ENCODE measurements at places on chromosomes 1 and 21.
A peak's percentile ranks its signal among the peaks of the same experiment; 100 is the strongest.

DNA sequence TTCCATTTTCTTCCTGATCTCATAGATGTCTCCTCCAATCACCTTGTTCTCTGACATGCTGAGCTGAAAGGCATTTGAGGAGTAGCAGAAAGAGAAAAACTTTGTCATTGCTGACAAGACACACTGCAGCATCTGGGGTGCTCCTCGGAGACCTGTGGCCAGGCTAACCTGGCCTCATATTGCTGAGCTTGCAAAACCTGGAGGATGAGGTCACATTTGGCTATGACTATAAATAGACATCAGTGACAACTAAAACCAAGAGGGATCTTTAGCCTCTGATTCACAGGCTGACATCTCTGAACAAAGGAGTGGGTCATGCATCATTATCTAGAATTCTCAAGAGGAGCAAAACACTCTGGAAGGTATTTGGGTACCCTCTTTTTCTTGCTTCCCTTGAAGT is 83.7 kb downstream of the PROX1 start:
- DNase-seq: no peak

GRCh38 chr21:33843216-33843615 is 72.4 kb downstream of the ATP5PO start:
- no peak for DNase-seq

GRCh38 chr1:4830707-4831106 is 176.3 kb downstream of the AJAP1 start:
- no peak for DNase-seq

DNA sequence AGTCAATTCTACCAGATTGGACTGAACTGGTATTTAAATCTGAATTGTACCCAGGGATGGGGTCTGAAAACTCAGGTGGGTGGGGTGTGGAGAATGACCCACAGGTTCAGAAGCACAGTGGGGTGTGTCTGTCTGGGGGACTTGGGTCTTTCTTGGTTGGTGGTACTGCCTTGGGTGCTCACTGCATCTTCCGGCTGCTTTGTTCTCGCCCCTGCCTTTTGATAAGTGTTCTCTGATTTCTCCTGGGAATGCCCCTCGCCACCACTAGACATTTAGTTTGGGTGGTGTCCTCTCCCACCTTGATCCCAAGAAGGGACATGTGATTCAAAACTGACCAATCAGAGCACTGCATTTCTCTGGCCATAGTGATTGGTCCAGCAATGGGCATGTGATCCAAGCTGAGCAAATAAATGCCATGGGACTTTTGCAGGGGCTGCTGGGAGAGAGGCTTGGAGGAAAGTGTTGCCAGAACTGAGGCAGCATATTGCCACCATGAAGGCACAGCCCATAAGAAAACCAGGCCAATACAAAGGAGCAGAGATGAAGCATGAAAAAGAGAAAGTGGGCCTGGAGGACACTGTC is 270.5 kb downstream of the NPHP4 start:
- DNase-seq: no peak

DNA sequence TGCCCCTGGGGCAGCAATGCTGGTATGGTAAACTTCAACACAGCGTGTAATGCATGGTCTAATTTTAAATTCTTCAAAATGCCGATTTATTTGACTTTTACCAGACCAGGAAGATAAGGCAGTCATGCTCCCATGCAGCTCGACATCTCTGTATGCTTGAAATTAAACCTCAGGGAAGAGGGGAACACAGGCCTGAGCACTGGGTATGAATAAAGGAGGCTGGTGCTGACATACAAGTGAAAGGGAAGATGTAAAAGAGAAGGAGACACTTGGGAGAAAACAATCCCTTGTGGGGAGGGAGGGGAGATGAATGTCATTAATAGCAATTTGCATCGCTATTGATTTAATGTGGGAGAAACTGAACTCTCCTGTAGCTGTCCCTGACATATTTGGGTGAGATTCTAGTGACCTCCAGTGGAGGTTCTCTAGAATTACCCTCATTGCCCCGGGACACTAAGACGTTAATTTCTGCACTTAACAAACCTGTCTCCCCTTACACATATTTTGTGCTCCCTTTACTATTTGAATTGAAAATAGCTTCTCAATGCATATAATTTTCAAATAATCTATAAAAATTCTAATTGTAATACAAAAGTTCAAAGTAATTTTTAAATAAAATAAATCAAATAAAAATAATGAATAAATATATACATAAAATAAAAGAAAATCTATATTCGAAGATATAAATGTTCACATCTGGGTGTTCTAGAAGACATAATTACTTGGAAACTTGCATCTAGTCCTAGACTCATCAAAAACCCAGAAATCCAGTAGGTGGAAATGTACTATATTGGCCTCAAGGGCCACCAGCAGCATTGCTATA is 283.1 kb downstream of the LMX1A start:
- peak; percentile 28 for DNase-seq

- no peak for DNase-seq
Measured at GRCh38 chr1:115071012-115071664, 18.2 kb downstream of the TSPAN2 start.

GRCh38 chr1:36175137-36176095 is 19.5 kb downstream of the MAP7D1 start:
- peak; percentile 23 for DNase-seq

DNA sequence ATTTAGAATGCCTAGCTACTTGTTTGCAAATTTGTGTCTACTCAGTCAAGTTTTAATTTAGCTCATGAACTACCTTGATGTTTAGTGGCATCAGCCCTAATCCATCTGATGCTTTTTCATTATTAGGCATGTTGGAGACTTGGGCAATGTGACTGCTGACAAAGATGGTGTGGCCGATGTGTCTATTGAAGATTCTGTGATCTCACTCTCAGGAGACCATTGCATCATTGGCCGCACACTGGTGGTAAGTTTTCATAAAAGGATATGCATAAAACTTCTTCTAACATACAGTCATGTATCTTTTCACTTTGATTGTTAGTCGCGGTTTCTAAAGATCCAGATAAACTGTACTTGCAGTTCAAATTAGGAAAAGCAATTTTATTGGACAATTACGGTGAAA is 7.6 kb downstream of the SOD1 start:
- DNase-seq: no peak

- DNase-seq: no peak
Measured at GRCh38 chr1:68217060-68217554, 15.2 kb downstream of the WLS start.

DNA sequence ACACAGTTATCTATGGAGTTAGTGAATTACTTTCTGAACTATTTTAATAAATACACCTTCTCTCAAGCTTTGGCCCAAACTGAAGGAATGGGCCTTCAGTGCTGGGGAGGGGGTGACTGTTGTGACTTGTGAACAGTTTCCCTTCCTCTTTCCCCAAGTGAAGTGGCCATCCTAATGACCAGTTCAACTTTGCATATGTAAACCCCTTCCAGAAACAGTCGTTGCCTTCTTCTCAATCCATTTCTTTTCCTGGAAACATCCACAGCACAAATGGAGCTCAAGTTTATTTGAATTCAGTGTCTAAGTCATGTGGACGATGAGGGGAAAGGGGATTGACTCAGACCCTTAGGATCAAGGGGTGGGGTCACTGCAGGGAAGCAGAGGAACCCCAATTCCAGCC is 1.3 kb upstream of the INPP5B start:
- DNase-seq: no peak

DNA sequence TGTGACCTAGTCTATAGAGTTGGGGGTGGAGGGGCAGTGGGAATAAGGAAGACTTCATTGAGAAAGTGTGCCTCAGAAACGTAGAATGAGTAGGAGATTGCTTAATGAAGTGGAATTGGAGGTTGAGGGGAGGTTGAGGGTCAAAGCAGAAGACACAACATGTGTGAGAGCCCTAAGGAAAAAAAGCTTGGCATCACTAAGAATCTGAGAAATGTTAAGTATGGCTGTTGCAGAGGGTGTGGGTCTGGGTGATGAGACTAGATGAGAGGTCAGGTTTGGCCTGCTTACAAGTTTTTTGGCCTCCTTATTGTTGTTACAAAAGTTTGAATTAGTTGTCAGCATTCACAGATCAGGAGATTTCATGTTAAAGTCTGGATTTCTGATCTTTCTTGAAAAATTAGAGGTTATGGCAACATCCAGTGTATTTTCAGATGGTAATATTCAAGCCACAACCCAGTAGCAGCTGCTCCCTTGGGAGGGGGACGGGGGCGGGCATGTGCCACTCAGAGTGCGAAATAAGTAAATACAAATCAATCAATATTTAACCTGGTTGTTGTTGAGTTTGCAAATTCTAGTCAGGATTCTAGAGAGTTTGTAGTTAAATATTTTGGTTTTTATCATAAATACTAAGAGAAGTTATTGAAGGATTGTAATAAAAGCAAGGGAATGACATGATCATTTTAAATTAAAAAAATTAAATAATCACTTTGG is 4.3 kb downstream of the MAN1A2 start:
- DNase-seq: no peak

DNA sequence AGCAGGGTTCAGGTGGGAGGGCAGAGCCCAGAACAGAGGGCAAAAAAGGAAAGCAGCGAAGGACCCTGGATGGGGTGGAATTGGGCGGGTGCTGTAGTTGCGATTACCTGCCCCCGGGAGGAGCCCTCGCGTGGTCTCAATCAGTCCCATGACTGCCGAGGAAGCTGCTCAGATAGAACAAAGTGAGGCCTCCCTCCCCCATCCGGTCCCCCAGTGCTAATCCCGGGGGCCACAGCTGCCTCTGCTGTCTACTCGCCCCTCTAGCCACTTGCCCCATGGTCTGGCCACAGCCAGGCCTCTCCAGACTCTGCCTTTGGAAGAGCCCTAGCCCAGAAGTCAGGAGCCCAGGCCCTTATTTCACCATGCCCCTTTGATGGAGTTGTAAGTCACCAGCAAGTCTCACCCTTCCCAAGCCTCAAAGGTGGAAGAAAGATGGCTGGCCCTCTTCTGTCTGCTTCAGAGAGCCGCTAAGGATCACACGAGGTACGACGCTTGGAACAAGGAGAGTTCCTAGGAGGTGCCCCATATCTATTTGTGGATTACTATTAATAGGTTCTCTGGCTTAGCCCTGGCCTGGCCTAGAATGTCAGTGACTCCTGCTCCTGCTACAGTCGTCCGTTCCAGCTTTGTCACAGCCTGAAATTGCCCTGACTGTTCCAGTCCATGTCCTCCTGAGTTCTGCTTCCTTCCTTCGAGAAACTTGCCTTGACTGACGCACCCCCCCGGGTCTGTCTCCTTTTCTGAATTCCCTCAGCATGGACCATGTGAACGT is 16.4 kb downstream of the ECHDC2 start:
- peak; percentile 39 for DNase-seq

DNA sequence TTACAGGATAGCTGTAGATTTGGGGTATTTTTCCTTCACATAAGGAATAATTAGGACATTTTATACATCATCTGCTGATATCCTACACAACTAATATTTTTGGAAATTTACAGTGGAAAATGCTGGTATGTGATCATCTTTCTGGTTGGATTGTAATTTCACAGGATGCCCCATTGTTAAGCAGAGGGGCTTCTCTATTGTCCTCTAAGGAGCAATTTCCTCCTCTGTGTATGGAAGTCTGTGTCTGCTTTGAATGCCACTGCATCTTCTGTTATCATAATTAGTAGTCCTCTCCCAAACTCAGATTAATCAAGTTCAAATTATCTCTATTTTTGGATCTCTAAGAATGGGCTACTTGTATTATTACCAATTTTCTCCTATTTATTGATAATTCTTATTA is 988.1 kb upstream of the B3GALT2 start:
- DNase-seq: no peak

DNA sequence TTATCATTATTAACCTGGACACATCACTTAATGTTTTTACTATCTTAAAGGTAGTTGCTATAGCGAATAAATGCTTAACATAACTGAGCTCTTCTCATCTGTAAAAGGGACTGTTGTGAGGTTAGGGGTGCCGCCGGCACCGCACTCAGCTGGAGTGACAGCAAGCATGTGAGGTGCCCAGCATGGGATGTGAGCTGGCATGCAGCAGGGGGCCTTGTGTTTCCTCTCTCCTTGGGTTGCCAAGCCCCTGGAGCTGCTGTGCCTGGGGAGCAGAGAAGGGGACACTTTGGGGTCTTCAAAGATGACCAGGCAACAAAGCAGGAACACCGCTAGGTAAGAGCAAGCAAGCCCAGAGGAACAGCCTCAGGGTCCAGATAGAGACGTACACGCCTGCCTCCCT is 2.1 kb upstream of the ZC3H12A start:
- no peak for DNase-seq

GRCh38 chr1:97610748-97611147 is 310.1 kb downstream of the DPYD start:
- no peak for DNase-seq

GRCh38 chr1:161966067-161966466 is 57.6 kb downstream of the OLFML2B start:
- no peak for DNase-seq

DNA sequence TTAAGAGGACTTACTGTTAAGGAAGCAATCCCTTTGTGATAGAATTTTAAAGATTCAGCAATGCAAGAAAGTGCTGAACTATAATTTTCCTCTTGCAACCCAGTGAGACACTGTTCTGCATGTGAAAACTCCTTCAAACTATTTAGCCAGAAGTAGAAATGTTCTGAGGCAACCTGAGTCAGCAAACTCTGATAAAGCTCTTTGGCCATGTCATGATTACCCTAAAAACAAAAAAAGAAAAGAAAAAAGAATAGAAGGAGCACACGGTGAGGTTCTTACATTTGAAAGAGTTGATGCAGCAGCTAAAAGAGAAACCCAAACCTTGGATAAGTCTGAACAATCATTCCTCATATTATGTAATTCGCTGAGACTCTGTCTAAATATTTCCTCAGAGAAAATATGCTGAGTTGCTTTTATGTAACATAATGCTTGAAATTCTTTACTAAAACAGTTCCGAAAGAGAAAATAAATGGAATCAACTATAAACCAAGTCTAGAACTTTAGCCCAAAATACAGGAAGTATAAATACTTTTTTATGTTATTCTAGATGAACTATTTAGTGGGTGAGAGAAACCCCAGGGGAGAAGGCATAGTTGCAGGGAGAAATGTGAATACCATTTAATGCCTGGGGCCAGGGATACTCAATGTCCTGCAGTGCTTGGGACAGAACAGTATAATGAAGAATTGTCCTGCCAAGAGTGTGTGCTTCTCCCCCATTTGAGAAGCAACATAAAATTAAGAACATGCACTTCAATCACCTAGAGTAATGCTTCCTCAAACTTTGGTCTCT is 60.0 kb downstream of the INTS7 start:
- DNase-seq: peak; percentile 20

GRCh38 chr1:28887835-28888682 is 26.3 kb upstream of the EPB41 start:
- DNase-seq: no peak

GRCh38 chr21:35026617-35027562 is 22.2 kb downstream of the RUNX1 start:
- DNase-seq: peak; percentile 95

- DNase-seq: no peak
Measured at GRCh38 chr1:180628646-180629045, 3.2 kb upstream of the XPR1 start.

DNA sequence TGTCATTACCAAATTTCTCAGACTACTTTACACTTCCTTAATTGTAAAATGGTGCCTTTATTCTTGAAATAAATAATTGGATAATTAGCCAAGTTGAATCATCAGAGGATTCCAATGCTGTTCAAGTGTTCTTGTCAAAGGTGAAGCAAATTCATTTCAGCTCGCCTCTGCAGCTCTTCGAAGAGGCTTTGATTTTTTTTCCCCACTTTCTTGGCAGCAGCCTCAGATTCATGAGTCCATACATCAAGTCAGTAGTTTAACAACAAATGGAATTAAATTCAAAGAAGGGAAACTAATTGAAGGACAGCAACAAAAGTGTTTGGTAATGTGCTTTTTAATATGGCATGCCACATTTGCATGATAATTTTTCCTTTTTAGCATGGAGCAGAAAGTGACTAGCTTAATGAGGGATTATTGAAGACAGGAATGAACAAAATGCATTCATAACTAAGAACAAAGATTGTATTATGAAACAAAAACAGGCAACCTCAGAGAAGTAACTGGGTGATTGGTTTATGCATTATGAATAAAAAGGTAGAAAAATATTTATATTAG is 239.0 kb downstream of the USH2A start:
- DNase-seq: no peak

Data from erythroblast (primary cell).